ENCODE measurements at places on chromosomes 2 and 18.

- H3K27me3 ChIP-seq: no peaks in the 10 kb centered on the region
- H3K4me1 ChIP-seq: peaks cover 25% of the 10 kb centered on the region
- H3K27ac ChIP-seq: no peak overlapping the region
These were observed 443 bp downstream of the CPSF3 start for GRCh38 chr2:9423922-9424272.

GRCh38 chr2:23507267-23508065 lies 122.5 kb downstream of the KLHL29 start:
- no peak overlapping the region for H3K4me3 ChIP-seq
- no peak overlapping the region for H3K27ac ChIP-seq
- peaks cover 5% of the 10 kb centered on the region for H3K27me3 ChIP-seq
- H3K36me3 ChIP-seq: peaks cover 1% of the 10 kb centered on the region

DNA sequence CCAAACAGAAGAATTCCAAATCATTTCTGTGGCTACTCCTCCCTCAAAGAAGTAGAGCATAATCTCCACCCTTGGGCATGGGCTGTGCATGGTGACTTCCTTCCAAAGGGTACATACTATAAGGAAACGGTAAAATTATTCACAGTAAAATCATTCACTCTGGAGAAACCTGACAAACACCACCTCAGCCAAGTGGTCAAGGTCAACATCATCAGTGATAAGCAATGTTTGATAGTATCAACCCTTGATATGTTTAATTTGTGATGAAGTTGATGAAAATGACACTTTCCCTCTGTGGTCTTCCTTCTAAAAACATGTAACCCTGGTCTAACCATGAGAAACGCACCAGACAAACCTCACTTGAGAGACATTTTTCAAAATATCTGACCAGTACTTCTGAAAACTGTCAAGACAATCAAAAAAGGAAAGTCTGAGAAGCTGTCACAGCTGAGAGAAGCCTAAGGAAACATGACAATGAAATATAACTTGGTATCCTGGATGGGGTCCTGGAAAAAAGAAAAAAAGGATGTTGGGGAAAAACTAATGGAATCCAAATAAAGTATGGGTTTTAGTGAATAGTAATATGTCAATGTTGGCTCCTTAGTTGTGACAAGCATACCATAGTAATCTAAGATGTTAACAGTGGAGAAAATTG lies 9.4 kb upstream of the TXNDC2 start:
- no peak for DNase-seq
- H3K4me1 ChIP-seq: peaks cover 19% of the 10 kb centered on the region
- peak overlapping the region; percentile 51 for H3K4me3 ChIP-seq

GRCh38 chr18:12093520-12094257 lies at the start of gene ANKRD62:
Gene ANKRD62 (plus strand): TSS chr18:12093843. CDS start chr18:12094018, 175 bp downstream.
- H3K4me3 ChIP-seq: no peak within 1 kb of the TSS
- H3K4me1 ChIP-seq: no peaks in the 10 kb centered on the region
- H3K27ac ChIP-seq: no peak within 1 kb of the TSS
- H3K36me3 ChIP-seq: no peaks in the 10 kb centered on the region
- H3K27me3 ChIP-seq: peaks cover 3% of the 10 kb centered on the region
- peak; percentile 67 for DNase-seq

- no peak overlapping the region for H3K4me3 ChIP-seq
- peaks cover 7% of the 10 kb centered on the region for H3K36me3 ChIP-seq
- no peaks in the 10 kb centered on the region for H3K27me3 ChIP-seq
- no peak for DNase-seq
- no peak overlapping the region for H3K27ac ChIP-seq
These were observed 46.9 kb downstream of the NAB1 start for GRCh38 chr2:190695739-190696138.

DNA sequence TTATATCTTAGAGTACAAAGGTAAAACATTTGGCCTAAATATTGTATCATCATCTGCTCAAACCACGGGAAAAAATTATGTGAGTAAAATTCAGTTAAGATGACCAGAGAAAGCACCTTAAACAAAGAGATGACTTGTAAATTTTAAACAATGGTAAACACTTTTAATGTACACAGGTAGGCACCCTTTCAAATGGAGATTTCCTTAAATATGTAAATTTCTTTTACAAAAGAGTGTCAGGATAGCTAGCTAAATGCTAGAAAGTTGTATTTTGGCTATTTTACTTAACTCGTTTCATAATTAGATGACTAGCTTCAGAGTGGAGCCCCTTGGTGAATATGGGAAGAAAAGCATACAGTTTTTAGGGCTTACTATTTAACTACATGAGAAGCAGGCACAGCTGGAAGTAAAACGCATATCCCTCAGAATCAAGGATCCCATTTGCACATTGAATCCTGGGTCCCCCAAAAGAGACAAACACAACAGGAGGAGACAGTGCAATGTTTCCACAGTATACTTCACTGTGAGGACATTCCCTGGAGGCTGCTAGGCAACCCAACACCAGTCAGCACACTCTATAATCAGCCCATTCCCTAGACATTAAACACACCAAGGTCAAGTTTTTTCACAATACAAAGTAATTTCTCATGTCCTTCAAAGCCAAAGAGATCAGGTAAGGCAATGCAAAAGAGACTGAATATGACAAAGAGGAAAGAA lies 1154.4 kb downstream of the DPP10 start:
- no peaks in the 10 kb centered on the region for H3K4me1 ChIP-seq
- peaks cover 2% of the 10 kb centered on the region for H3K27me3 ChIP-seq
- H3K36me3 ChIP-seq: no peaks in the 10 kb centered on the region
- no peak for DNase-seq
- no peak overlapping the region for H3K4me3 ChIP-seq
- H3K27ac ChIP-seq: no peak overlapping the region

DNA sequence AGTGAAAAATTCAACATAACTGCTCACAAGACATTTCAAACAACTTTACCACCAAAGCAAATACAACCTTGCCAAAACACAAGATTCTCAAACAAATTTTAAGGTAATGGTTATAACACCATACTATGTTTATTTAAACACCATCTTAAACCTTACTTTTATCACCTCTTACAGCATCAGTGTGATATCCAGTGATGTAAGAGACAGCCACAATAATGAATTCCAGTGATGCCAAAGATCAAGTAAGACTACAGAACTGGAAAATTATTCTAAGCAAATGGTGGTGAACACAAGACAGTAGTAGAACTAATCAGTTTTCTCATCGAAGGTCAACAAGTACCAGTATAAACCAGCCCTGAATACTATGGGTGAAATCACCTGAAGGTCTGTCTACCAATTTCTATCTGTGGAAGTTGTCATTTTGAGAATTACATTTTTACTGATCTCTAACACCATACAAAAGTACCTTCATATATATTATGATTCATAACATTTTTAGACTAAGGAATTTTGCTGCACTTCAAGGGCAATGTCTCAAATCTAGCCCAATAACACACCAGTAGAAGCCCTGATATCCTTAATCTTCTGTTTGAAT lies 146.2 kb downstream of the RBMS1 start:
- no peaks in the 10 kb centered on the region for H3K27me3 ChIP-seq
- H3K4me1 ChIP-seq: peaks cover 90% of the 10 kb centered on the region
- H3K27ac ChIP-seq: peak overlapping the region; percentile 70
- DNase-seq: no peak
- H3K36me3 ChIP-seq: peaks cover 12% of the 10 kb centered on the region
- no peak overlapping the region for H3K4me3 ChIP-seq

DNA sequence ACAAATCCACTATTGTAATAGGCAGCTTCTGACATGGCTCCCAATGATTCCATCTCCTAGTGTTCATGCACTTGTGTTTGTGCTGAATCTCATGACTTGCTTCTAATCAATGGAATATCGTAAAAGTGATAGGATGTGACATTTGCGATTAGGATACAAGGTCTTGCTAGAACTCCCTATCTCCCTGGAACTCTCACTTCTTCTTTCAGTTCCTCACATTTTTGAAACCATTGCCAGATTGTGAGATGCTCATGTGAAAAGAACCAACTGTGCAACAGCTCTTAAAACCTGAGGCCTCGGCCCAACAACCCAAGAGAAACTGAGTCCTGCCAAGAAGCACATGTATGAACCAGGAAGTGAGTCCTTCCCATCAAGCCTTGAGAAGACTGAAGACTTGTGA lies 226.9 kb upstream of the DTNA start:
- H3K36me3 ChIP-seq: no peaks in the 10 kb centered on the region
- H3K27me3 ChIP-seq: peaks cover 42% of the 10 kb centered on the region
- no peaks in the 10 kb centered on the region for H3K4me1 ChIP-seq
- no peak overlapping the region for H3K4me3 ChIP-seq
- H3K27ac ChIP-seq: no peak overlapping the region
